Vagina (tissue), 2 donors: ENCODE measurements at places on chromosomes 3 and 15. TPM values are rescaled to one million over a fixed set of nuclear protein-coding genes. Genes with fewer than 3 reads are reported as not detected.

The CSK gene
- total RNA-seq: 26.3 TPM

The ILDR1 gene
- 3.7 TPM for total RNA-seq

GRCh38 chr3:29436612-29437323, 155.9 kb downstream of the RBMS3 start:
- DNase-seq: no peak

The LNP1 gene
- total RNA-seq: 4.4 TPM

The NPRL2 gene
- 17.2 TPM for total RNA-seq

DNA sequence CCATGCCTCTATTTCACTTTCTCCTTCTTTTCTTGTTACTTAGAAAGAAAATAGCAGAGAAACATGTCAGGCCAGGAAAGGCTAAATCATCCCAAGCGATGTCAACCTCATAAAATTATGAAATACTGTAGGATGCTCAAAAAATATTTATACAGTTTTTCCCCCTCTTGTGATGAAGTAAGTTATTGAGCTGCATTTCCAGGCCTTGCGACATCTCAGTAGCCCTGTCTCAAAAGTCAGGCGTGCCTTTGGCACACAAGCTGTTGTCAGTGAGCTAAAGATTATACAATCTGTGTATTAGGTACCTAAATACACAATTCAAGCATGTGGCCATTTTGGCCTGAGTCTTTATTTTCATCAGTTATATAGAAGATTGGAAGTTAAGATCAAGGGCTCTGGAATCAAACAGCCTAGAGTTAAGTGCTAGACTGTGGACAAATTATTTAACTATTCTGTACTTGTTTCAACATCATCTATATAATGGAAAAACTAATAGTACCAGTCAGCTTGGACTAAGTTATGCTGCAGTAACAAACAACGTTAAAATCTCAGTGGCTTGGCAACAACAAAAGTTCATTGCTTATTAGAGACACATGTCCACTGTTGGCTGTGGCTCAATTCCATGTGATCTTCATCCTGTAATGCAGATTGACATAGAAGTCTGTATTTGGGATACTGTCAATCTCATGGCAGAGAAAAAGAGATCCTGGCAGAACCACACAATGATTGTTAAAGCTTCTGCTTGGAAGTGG, 406.4 kb upstream of the PROK2 start:
- no peak for DNase-seq

GRCh38 chr3:14455571-14456317, 53.3 kb downstream of the SLC6A6 start:
- DNase-seq: no peak

DNA sequence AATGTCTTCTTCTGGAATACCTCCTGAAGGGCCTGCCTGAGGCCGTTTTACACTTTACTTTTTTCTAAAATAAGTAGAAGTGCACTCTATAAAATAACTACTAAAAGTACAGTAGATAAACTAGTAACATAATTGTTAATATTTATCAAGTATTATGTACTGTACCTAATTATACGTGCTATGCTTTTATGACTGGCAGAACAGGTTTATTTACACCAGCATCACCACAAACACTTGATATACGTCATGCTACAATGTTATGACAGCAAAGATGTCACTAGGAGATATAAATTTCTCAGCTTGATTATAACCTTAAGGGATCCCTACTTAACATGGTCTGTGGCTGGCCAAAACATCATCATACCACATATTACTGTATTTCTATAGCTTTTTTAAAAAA, 29.4 kb downstream of the DLG1 start:
- no peak for DNase-seq

The DIS3L gene
- total RNA-seq: 20.9 TPM

The HCN4 gene
- 0.25 TPM for total RNA-seq

- no peak for DNase-seq
Observed at GRCh38 chr15:59281699-59282098, 75.1 kb downstream of the LDHAL6B start.

The PLA2G4D gene
- total RNA-seq: 26.5 TPM

GRCh38 chr3:156687023-156687422, 12.6 kb downstream of the TIPARP start:
- no peak for DNase-seq

GRCh38 chr15:99645951-99646350, 80.2 kb downstream of the MEF2A start:
- no peak for DNase-seq

- DNase-seq: no peak
Observed at GRCh38 chr3:3800685-3801493, 1.7 kb downstream of the LRRN1 start.

DNA sequence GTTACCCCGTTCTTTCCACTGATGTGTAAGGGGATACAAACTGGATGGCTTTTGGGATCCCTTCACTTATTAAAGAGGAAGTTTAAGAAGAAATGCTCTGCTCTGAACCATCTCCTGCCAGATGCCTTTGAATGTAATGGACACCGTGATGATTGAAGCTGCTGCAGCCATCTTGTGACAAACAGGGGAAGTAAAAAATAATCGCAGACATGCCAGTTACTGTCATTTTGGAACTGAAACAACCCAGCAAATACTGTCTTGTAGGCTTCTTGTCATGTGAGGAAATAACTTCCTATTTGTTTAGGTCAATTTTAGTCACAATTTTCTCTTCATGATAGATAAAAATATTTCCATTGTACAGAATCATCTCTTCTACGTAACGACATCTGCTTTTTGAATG, 224.0 kb downstream of the CHL1 start:
- DNase-seq: no peak

DNA sequence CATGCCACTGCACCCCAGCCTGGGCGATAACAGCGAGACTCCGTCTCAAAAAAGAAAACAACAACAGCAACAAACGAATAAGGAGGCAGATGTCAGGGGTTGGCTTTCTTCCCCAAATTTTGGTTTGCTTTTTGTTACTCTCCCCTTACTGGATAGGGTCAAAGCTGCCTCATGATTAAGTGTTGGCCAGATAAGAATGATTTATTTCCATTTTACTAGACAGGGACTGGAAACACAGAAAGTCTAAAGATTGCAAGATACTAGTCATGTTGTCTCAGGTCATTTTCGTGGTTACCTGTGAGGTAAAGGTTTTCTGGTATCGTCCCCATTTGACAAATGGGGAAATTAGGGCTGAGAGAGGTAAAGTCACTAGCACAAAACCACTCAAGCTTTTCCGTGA, 18.6 kb upstream of the ETV5 start:
- DNase-seq: no peak

DNA sequence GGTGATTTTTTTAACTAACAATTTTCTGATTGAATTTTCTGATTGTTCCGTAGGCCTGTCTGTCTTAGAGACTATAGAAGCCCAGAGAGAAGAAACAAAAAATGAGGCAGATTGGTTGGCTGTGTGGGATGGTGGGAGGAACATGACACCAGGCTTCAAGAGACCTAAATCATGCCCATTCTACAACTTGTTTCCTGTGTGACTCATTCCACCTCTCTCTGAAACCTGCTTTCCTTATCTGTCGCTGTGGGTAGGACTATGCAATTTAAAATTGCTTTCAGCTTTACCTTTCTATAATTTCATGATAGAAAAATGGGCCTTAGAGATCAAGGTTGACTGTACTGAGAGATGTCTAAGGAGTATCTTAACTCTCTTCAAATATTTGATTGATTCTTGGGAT, 44.5 kb downstream of the OXNAD1 start:
- DNase-seq: no peak

GRCh38 chr3:144496141-144496835, 524.7 kb downstream of the DIPK2A start:
- DNase-seq: no peak

DNA sequence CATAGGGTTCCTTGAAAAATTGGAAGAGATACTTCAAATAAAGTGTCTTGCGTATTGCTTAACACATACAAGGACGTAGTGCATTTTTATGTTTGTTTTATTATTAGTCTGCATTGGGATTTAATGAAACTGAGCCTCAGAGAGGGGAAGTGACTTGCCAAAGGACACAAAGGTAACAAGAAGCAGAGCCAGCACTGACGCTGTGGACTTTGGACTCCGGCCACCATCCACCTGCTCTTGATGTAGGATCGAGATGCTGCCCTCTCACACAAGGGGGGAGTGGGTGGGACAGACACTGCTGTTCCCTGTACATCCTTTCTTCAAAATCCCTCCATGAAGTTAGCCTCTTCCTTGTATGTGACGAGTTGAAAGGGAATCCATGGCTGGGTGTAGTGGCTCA, 435.4 kb upstream of the RGMA start:
- DNase-seq: no peak

DNA sequence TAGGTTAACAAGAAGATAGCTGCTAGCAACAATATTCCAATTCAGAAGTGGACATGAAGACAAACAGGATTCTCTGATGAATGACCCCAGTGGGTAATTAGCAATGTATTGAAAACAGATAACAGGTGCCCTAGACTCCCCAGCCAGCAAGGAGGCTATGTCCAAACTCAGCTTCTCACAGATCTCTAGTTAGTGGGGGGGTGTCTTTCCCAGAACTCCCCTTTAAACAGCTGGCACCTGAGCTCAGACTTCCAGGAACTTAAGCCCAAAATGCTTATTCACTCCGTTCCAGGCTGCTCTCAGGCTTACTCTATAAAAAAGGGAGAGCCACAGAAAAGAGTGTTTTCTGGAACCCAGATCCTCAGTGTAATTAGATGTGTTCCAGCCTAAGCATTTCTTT, 423.0 kb upstream of the THBS1 start:
- no peak for DNase-seq

- no peak for DNase-seq
Observed at GRCh38 chr3:122559906-122560305, 4.2 kb downstream of the PARP9 start.

DNA sequence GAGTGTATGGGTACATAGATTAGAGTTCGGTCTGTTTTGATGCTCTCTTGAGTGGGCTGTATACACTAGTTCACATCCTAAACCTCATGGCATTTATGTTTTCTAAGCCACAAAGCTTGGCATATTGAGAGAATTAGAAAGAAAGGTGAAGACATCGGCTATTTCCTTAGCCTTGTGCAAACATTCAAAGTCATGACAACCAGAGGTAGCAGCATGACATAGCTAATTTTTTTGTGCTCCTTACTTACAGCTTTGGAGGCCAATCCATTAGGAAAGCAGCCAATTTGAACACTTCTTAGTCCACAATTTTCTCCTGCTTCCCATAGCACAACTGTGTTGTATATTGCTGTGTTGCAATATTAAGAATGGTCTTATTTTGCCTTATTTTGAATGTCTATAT, 21.5 kb upstream of the AADAC start:
- DNase-seq: no peak

DNA sequence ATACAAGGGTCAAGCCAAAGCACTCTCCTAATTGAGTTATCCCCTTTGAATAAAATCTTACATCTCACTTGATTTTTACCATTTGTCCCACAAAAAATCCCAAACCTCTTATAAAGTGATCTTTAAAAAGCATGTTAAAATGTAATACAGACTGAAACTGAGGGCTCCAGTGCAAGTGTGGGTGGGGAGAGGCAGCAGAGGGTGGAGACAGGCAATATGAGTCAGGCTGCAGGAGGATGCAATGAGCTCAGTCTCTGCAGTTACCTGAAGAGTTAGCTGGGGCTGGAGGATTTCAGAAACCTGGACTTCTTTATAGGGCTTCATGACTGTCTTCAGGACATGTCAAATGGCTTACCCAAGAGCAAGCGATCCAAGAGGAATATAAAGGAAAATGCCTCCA, 14.2 kb upstream of the COLQ start:
- no peak for DNase-seq

The COL7A1 gene
- total RNA-seq: 148 TPM

GRCh38 chr3:177105623-177106022, 91.7 kb downstream of the TBL1XR1 start:
- DNase-seq: no peak

The GP9 gene
- total RNA-seq: not detected

The ZNF35 gene
- total RNA-seq: 9.3 TPM

GRCh38 chr3:16900779-16901440, 16.2 kb downstream of the PLCL2 start:
- DNase-seq: no peak

GRCh38 chr3:143216709-143217182, 97.2 kb downstream of the CHST2 start:
- DNase-seq: no peak

The PATL2 gene
- total RNA-seq: not detected

The CPNE9 gene
- not detected for total RNA-seq

DNA sequence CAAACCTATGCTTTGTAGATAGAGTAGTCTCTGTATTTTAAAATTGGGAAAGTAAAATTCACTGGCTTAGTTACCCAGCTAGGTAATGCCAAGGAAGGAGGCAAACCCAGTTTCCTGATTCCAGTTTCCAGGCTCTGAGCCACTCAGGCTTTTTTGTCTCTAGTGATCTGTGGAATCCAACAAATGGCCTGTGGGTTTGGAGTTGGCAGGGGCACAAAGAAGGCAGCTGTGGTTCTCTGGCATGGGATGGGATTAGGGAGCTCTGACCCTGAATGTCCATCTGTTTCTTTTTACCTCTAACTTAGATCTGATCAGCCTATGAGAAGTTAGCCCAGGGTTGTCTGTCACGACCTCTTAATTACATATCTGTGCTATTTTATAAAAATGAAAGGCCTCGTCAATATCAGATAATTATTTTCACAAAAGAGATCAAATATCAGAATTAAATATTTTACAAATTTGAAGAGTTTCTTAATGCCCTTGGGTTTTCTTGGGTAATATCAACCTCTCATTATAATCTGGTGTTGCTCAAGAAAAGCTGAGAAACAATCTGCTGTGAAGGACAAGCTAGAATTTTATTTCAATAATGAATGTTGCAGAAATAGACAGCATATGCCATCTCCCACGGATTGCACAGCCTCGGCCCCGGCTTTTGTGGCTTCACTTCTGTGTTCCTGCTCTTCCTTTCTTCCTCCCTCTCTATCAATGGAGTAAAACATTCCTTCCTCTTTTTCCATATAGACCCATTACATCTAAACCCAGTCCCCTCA, 63.7 kb upstream of the DAZL start:
- no peak for DNase-seq

DNA sequence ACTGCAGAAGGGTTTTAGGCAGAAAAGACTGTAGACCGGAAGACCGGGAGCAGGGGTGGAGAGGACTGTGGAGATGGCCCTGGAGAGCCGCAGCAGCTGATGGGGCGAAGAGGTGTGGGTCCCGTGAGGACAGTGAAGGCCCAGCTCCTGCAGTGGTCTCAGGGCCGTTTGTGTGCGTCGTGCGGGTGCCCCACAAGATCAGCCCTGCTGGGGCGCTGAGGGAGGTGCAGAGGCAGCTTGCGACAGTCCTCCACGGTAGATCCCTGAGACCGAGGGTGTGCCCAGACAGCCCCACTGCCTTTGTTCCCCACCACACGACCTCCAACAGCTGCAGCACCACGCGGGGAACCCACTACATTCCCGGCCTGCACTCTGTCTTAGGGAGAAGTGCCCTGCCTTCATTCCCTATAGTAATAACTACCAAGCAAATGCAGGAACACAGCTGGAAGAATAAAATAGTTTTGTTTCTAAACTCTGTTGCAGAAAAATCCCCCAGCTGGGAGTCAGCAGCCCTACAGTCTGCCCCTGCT, 19.0 kb upstream of the CRABP1 start:
- DNase-seq: no peak

The CNTN6 gene
- 0.98 TPM for total RNA-seq

GRCh38 chr3:170477395-170477794, 58.7 kb downstream of the CLDN11 start:
- no peak for DNase-seq

GRCh38 chr3:112980080-112980479, 5.2 kb upstream of the CD200R1 start:
- DNase-seq: no peak
